ENCODE measurements at places on chromosomes 7 and 10. TPM values are rescaled to one million over a fixed set of nuclear protein-coding genes. Genes with fewer than 3 reads are reported as not detected.

Gene EPHB6
- 11.0 TPM for total RNA-seq

Gene NEURL1
- 2.4 TPM for total RNA-seq

Gene ICA1
- total RNA-seq: 2.4 TPM

Gene CCAR1
- total RNA-seq: 74.4 TPM

Gene TMEM140
- total RNA-seq: 10.0 TPM

Gene VPS41
- 66.8 TPM for total RNA-seq

Gene CEP55
- 91.3 TPM for total RNA-seq

Gene ABCB1
- total RNA-seq: 5.4 TPM

Gene DPYSL4
- total RNA-seq: 7.0 TPM

Gene ASZ1
- not detected for total RNA-seq

Gene CALD1
- 7.5 TPM for total RNA-seq

Gene TMEM176A
- total RNA-seq: not detected

Gene KEL
- total RNA-seq: 0.55 TPM

Gene KCP
- 0.12 TPM for total RNA-seq

Gene LRRC18
- not detected for total RNA-seq

Gene FERD3L
- total RNA-seq: not detected

Gene ANK3
- total RNA-seq: 18.5 TPM

Gene IDE
- total RNA-seq: 32.3 TPM

Gene ZNF804B
- not detected for total RNA-seq

Gene ITPRID1
- not detected for total RNA-seq

Gene OTUD1
- total RNA-seq: 12.0 TPM

Gene ASB13
- 12.5 TPM for total RNA-seq

Gene NUTM2E
- 0.12 TPM for total RNA-seq

Gene MYOZ1
- not detected for total RNA-seq

Measured in activated CD4-positive, alpha-beta memory T cell treated with anti-CD3 and anti-CD28 coated beads for 36 hours (primary cell).